ENCODE measurements at places on chromosomes 3 and 15.

DNA sequence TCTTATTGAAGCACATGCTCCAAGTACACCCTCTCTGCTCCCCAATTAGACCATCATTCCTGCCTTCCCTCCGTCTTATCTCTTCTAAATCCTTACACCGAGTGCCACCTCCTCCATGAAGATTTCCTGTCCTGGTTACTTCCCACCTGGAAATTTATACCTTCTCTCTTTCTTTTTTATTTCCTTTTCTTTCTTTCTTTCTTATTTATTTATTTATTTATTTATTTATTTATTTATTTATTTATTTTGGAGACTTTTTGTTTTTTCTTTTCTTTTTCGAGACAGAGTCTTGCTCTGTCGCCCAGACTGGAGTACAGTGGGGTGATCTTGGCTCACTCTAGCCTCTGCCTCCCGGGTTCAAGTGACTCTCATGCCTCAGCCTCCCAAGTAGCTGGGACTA lies 45.9 kb upstream of the ABHD2 start:
- DNase-seq: no peak

DNA sequence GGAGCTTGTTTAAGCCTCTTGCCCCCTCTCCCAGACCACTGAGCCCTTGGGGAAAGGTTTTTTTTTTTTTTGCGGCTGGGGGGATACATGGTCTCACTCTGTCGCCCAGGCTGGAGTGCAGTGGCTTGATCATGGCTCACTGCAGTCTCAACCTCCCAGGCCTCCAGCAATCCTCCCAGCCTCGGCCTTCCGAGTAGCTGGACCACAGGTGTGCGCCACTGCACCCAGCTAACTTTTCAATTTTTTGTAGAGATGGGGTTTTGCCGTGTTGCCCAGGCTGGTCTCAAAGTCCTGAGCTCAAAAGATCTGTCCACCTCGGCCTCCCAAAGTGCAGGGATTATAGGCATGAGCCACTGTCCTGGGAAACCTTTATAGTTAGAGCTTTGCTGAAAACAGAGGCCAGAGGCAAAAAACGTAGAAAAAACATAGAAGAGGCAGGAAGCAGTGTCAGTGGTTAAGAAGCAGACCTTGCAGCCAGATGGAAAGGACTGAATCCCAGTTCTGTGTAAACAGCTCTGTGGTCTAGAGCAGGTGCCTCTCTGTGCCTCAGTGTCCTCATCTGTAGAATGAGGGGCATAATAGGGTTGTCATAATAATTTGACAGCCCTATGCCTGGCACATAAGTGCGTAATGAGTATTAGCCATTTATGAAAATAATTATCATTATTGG lies 33.1 kb downstream of the CMTM7 start:
- DNase-seq: no peak

DNA sequence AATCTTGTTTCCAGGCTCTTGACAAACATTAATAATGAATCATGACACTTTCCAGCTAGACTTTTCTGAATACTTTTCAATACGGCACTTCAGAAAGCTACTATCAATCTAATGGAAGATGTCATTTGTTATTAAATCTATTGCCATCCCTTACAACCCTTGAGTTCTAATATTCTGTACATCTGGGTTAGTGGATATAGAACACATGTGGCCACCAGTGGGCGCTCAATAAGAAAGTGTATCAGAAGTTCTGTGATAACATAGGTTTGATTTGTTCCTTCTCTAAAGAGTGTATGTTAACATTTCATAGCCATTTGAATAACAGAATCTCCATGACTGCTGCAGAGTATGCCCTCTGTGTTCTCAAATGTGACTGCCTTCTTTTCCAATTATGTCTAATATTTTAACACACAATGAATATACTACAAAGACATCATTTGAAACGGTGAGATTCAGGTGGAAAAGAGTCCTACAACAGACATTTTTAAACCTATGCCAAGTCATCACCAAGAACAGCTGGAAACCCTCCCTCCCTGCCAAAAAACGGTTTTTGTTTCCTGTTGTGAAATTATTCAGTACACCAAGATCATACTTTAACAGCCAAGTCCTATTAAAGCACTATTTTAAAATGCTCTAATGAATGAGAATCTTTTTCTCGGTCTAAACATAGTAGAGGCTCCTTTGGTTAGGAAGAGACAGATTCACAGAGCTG lies 22.2 kb downstream of the ALDH1A2 start:
- DNase-seq: peak; percentile 60

GRCh38 chr15:62658498-62658897 lies 384.0 kb upstream of the TPM1 start:
- DNase-seq: peak; percentile 55

DNA sequence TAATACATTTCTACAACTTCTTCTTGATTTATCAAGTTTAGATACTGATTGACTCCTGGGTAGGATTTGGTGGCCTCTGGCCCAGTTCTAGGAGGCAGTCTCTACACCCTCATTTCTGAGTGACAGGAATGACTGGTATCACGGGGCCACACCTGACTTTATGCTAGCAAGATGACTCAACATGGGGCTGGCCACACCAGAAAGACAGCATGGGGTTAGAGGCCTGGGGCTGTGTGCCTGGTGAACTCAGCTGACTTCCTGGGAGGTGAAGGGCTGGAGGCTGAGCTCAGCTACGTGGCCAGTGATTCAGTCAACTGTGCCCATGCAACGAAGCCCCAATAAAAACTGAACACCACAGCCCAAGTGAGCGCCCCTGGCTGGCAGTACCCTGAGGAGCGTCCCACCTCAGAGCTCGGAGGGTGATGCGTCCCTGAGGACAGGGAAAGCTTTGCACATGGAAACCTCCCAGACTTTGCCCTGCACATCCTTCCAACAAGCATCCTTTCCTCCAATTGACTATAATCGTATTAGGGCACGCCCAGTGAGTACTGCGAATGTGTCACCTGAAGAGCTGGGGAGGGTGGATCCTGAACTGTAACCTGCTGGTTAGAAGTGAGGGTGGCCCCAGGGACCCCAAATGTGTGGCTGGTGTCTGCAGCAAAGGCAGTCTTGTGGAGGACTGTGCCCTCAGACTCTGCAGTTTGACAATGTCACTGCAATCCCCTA lies 57.2 kb downstream of the NIPA2 start:
- DNase-seq: no peak

DNA sequence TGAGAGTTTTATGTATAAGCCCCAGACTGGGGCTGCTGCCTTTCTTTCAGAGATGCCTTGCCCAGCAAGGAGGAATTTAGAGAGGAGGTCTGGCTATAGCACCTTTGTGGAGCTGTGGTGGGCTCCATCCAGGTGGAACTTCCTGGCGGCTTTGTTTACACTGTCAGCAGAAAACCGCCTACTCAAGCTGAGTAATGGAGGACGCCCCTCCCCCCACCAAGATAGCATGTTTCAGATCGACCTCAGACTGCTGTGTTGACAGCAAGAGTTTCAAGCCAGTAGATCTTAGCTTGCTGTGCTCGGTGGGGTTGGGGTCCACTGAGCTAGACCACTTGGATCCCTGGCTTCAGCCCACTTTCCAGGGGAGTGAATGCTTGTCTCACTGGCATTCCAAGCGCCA lies 155.6 kb downstream of the STXBP5L start:
- no peak for DNase-seq

DNA sequence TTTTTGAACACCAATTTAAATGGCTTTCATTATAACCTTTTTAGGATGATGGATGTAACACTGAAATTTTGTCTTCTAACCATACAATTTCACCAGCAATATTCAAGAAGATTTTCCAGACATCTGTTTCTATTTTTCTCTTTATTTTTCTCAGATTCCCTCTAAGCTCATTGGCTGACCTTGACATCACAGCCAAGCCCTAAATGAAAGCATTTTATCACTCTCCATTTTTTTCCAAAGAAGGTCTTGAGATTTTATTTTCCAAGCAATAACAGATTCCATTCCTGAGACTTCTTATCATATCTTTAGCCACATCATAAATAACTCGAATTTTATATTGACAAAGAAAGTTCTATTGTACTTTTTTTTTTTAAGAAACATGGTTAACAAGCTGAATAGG lies 392.6 kb upstream of the THBS1 start:
- no peak for DNase-seq

- DNase-seq: no peak
Observed at GRCh38 chr3:167978071-167978470, 117.7 kb downstream of the GOLIM4 start.

- no peak for DNase-seq
Observed at GRCh38 chr3:13688034-13688433, 139.1 kb downstream of the FBLN2 start.

DNA sequence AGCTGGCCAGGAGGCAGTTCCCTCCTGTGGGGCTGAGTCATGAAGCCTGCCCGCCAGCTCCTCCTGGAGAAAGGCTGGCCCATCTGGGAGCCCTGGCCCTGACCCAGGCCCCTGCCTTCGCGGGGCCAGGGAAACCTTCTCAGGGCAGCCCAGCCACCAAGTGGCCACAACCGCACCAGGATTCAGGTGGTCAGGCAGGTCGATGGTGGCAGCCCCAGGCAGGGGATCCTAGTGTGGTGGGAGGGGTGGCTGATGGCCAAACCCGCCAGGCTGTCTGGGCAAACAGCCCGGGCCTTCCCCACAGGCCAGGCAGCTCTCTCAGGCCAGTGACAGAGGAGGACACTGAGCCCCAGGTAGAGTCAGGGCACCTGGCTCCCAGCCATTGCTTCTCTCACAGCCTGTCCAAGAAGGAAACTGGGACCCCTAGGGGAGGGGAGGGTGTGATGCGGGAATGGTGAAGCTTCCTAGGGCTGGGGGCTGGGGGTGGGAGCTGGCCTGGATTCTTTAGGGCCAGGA lies 1.2 kb downstream of the TWF2 start:
- peak; percentile 57 for DNase-seq

GRCh38 chr3:132311841-132312240 lies 5.4 kb upstream of the ACP3 start:
- DNase-seq: no peak

GRCh38 chr3:88921986-88922385 lies 185.4 kb upstream of the EPHA3 start:
- DNase-seq: no peak

GRCh38 chr3:111517801-111518200 lies 24.2 kb upstream of the CD96 start:
- DNase-seq: no peak

DNA sequence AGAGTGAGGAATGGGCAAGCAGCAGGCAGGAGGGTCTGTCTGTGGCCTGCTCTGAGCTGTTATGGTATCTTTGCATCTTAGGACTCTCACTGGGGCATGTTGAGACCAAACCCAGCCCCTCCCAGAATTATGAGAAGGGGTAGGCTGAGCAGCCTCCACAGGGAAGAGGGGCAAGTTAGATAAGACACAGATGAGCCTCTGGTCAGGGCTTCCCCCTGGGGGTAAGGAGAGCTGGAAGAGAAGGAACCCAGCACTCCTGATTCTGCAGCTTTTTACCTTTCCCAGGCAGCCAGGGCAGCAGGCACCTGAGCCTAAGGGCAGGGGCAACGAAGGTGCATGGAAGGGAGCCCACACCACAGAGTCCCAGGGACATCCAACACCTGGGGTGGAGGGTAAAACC lies 19.3 kb downstream of the DUOX1 start:
- no peak for DNase-seq
